ENCODE measurements at places on chromosomes 7 and 10. TPM values are rescaled to one million over a fixed set of nuclear protein-coding genes. Genes with fewer than 3 reads are reported as not detected.

- no peak for DNase-seq
Measured at GRCh38 chr7:29511337-29511736, 52.3 kb upstream of the PRR15 start.

Gene SH3PXD2A
- polyA plus RNA-seq: 35.3 TPM

DNA sequence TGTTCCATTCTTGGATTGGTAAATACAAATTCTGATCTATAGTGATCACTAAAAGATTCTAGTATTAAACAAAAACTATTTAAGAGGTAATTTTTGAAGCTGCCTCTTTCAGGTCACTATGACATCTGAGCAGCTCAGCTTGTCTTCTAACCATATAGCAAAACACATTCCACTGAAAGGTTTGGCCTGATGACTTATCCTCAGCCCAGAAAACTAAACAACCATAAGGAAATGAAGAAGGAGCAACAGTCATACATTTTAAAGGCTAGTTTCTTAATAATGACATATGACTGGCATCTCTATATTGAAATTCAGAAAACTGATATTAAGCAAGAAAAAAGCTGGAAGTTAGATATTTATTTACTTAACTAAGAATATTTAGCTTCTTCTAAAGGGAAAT, 24.6 kb downstream of the NT5C2 start:
- DNase-seq: peak; percentile 85

- DNase-seq: no peak
Measured at GRCh38 chr7:94314413-94315410, 80.0 kb upstream of the COL1A2 start.

- DNase-seq: peak; percentile 32
Measured at GRCh38 chr7:54813398-54813797, 54.4 kb upstream of the SEC61G start.
